ENCODE measurements at places on chromosomes 1 and 21.

DNA sequence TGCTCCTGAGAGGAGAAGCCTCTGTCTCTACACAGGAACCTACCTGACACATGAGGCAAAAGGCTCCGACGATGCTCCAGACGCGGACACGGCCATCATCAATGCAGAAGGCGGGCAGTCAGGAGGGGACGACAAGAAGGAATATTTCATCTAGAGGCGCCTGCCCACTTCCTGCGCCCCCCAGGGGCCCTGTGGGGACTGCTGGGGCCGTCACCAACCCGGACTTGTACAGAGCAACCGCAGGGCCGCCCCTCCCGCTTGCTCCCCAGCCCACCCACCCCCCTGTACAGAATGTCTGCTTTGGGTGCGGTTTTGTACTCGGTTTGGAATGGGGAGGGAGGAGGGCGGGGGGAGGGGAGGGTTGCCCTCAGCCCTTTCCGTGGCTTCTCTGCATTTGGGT lies 3.9 kb upstream of the ACKR1 start:
- DNase-seq: no peak

DNA sequence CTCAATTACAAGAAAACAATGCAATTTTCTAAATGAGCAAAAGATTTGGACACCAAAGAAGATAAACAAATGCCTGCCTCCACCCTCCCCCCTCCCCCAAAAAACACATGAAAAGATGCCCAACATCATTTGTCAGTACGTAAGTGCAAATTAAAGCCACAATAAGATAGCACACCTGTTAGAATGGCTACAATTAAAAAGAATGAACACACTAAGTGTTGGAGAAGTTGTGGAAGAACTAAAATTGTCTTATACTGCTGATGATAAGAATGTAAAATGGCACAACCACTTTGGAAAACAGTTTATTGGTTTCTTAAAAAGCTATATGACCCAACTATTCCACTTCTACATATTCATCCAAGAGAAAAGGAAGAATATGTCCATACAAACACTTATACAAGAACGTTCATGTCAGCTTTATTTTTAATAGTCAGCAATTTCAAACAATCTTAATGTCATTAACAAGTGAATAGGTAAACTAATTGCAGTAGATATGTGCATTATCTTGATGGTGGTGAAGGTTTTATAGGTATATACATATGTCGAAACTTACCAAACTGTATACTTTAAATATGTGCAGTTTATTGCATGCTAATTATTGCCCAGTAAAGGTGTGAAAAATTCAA lies 10.4 kb downstream of the IL20 start:
- no peak for DNase-seq

DNA sequence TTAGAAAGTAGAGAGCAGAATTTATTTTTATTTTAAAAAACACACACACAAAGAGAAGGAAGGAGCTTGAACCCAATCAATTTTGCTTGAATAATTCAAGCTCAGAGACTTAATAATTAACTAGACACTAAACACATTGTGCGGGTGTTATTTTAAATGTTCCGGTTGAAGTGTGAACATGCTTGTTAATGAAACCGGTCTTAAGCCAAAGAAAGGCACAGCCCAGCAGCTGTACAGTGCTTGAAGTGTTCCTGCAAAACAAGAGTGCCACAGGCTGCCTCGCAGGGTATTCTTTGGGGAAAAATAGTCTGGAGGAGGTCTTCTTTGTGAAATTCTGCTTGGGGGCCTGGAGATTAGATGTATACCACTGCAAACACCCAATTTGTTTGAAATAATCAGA lies 2.2 kb upstream of the CDC42BPA start:
- DNase-seq: no peak

DNA sequence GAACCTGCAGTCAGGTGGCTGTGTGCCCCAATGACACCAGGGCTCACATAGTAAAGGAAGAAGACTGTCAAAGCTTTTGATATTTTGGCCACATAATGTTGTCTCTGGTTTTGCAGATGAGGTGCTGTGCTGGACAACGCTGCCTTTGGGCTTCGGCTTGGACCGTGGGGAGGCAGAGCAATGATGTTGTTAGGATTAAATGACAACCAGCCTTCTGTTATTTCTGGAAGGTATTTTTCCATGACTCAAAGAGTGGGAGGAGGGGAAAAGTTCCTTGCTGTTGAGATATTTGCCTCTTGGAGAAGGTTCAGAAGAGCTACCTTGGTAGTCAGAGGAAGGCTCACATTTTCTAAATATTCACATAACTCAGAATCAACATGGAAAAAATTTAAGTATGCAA lies 187.3 kb upstream of the GALNT2 start:
- no peak for DNase-seq

Data from KBM-7 (cell line).